ENCODE measurements at places on chromosomes 7 and 10.
A peak's percentile ranks its signal among the peaks of the same experiment; 100 is the strongest.

DNA sequence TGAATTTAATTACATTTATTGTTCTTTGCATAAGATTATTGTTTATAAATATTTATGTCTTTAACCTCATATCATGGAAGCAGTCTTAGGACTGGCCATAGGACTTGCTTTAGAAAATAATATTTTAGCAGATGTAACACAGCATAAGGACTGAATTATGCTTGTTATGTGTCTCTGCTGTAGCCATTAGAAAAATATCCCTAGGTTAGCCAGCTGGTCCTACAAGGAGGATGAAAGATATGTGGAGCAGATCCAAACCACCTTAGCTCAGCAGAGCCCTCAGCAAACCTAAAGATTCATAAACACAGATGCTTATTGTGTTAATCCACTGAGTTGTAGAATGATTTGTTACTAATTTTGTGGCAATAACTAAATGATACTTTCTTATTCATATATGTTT, 166.0 kb upstream of the COL1A2 start:
- no peak for DNase-seq

DNA sequence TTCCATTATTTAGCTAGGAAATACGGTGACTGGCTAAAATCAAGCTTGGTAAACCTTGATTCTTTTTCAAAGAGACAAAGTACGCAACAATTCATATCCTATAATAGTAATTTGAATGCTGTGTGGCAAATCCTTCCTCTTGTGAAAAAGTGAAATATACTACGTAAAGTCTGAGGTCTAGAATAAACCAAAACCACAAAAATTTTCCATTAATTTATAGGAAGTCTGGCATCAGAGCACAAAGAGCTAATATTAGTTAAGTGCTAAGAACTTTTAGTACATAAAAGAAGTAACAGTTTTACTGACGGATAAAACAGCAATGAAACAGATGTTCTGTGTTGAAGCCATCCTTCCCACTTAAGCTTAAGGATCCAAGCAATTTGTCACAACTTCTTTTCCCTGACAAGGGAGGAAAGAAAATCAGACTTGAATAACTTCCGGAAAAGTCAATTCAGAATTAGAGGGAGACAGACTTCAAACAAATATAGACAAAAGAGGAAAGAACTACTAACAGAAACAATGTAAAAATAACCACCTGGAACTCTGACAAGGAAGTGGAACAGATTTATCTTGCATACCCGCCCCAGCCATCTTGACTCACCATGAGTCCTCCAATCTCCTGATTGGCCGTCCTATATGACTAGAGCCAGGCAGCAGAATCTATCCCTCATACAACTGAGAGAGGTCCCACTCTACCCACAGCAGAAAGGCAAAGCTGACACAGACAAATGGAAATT, 34.6 kb downstream of the RHEB start:
- DNase-seq = no peak

DNA sequence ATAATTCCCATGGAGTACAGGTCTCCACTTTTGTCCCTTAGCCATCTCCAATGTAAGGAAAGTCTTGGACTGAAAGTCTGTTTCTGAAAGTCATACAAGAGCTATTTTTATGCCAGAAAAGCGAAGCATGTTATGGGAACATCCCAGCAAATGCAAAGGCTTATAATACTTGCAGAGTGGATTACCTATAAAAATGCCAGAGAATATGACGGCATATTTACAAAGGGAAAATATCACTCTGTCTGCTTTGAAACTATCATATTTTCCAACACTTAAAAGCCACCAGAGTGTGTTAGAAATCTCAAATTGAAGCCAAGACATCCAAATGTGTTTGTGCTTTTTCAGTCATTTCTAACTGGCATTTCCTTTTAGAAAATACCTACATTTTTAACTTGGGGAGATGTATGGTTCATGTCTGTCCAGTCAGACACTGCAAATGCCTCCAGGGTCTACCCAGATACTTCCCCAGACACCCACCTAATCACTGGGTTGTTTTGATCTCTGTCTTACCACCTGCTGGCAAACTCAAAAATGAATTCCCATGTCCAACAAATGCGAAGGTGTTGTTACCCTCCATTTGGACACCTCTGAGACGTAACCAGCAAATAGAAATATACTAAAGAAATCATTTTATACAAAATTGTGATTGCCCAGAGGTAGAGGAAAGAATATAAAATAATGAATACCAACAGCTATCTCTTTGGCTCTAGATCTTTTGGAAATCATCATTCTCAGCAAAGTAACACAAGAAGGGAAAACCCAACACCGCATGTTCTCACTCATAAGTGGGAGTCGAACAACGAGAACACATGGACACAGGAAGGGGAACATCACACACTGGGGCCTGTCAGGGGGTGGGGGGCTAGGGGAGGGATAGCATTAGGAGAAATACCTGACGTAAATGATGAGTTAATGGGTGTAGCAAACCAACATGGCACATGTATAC, 1.2 kb downstream of the ITIH2 start:
- DNase-seq = no peak

DNA sequence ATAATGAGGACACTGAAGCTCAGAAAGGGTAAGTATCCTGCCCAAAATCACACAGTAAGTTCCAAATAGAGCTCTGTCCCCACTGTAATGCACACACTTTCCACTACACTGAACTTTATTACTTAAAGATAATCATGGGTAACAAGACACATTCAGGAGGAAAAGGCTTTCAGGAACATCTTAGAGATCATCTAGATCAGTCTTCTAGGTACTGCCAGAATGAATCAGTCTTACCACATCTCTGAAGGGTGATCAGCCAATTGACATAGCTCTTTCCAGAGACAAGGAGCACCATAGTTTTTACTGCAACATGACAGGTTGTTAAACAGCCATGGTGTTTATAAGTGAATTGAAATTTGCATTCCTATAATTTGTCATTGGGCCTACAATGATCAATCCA, 5.4 kb upstream of the HERPUD2 start:
- no peak for DNase-seq

GRCh38 chr7:133696056-133696455, 431.1 kb upstream of the LRGUK start:
- no peak for DNase-seq

- DNase-seq = no peak
These were observed 568.0 kb downstream of the ZWINT start for GRCh38 chr10:55793024-55793423.

DNA sequence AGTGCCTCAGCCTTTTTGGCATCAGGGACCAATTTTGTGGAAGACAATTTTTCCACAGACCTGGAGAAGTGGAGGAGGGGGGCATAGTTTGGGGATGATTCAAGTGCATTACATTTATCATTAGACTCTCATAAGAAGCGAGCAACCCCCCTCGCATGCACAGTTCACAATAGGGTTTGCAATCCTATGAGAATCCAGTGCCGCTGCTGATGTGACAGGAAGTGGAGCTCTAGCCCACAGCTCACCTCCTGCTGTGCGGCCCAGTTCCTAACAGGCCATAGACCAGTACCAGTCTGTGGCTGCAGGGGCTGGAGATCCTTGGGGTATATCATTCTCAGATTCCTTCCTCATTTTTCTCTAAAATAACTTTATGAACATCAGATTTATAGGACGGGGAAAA, 50.8 kb downstream of the ATAD1 start:
- DNase-seq = no peak

DNA sequence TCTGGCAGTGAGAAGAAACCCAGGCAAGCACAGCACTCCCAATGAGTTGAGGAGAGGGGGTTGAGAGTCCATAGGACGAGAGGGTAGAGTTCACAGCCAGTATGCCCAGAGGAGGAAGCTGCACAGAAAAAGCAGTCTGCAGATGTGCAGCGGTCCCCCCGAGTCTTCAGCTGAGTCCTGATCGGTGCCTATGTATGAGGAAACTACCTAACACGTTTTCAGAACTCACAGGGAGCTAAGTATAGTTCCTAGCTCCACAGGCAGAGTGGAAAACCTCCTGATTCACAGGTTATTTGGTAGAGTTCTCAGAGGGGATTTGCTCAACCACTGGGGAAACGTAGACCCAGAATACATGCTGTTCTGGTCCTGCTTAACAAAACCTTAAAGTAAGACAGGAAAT, 271.3 kb upstream of the CNTNAP2 start:
- DNase-seq = no peak

DNA sequence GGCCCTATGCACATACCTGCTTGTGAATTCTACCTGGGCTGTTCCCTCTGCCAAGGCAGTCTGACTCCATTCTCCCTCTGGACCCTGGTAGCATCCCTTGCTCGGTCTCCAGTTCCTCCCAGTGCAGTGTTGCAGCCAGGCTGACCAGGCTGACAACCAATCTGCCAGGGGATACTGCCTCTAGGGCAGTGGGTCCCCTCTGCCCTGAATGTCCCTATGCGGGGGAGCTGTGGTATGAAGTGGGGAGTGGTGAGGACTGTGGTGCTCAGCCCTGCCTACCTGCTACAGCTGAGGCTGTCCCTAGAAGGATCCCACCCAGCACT, 48.0 kb upstream of the CAMK2B start:
- no peak for DNase-seq

GRCh38 chr7:82617156-82617555, 173.6 kb upstream of the CACNA2D1 start:
- DNase-seq = no peak

DNA sequence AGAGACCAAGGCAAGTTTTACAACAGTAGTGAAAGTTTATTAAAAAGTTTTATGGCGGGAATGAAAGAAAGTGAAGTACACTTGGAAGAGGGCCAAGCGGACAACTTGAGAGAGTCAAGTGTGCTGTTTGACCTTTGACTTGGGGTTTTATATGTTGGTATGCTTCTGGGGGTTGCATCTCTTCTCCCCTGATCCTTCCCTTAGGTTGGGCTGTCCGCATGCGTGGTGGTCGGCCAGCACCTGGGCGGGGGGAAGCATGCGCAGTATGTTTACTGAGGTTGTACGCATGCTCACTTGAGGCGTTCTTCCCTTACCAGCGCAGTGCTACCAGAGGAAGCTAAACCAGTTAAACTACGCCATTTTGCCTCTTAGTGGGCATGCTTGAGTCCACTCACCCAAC, 31.9 kb downstream of the NUP42 start:
- no peak for DNase-seq

DNA sequence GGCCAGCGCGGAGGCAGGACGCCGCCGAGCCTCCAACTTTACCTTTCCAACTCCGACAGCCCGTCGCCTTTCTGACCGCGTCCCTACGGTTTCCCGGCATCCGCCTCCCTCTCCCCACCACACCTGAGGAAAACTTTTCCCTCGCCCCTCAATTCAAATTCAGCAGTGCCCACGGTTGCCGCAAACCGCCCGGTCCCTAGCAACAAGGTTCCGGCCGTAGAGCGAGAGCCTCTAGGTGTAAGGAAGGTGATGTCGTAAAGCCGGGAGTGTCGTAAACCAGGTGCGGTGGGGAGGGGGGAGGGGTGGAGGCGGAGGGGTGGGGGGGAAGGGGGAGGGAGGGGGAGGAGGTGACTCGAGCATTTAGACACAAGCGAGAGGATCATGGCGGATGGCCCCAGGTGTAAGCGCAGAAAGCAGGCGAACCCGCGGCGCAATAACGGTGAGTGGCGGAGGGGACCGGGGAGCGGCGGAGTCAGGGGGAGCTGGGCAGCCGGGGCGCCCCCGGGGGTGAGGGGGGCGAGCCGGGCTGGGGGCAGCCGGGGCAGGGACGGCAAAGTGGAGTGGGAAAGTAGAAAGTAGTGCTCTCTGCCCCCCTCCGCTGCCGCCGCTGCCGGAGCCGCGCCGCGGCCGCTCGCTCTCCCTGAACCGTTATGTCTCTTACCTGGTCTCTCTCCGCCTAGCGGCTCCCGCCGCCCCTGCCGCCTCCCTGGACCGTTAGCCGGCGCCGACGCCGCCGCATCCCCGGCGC, at the start of gene ZEB1:
ZEB1 (plus strand) TSS at position 363 of the 748 bp plus-strand sequence; CDS start at position 382, 19 bp downstream.
- peak; percentile 95 for DNase-seq

- no peak for DNase-seq
These were observed 57.3 kb downstream of the CSGALNACT2 start for GRCh38 chr10:43195557-43195956.

DNA sequence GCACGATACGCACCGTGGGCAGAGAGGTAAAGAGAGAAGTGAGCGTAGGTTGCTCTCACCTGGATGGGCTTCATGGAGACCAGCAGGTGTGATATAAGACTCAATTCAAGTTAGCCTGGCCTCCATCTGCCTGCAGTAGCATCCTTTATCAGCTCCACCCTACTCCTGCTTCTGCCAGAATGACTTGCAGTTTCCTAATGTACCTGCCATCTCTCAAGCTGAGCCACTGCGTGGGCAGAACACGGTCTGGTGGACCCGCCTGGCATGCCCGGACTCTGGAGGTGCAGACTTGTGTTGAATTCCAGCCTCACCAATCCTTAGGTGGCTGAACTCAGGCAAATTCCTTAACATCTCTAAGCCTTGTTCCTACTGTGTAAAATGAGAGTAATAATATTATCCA, 64.3 kb downstream of the STEAP1B start:
- DNase-seq = no peak

DNA sequence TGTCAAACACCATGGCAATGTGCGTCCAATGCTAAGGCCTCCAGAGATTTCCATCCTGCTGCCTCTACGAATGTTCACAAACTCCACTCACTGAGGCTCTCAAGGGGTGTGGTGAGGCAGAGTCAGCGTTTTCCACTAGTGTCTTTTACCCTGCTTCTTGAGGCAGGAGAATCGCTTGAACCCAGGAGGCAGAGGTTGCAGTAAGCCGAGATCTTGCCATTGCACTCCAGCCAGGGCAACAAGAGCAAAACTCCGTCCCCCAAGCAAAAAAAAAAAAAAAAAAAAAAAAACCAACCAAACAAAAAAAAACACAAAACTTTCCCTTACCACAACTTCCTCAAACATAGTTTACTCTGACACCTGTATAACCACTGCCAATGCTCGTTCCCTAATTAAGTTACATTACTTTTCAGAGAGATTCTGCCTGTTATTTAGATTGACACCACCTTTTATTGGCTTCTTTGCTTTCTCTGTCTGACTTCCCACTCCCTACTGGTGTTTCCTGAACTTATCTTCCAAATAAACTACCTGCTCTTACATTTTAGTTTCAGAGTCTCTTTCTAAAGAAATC, 102.1 kb upstream of the ZNF746 start:
- peak; percentile 46 for DNase-seq

GRCh38 chr7:111229916-111230315, 139.0 kb downstream of the LRRN3 start:
- DNase-seq = no peak

GRCh38 chr7:104855861-104856260, 158.1 kb upstream of the KMT2E start:
- no peak for DNase-seq

DNA sequence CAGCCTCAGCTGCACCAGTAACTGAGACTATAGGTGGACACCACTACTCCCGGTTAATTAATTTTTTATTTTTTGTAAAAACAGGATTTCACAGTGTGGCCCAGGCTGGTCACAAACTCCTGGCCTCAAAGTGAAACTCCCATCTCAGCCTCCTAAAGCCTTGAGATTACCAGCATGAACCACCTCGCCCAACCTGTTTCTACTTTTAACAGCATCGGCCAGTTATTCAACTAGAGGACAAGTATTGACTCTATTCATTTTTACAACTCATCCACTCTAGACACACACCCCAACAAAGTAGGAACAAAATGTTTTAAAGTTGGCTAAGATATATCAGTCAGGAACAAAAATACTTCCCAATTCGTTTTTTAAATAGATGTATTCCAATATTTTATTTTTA, 334.8 kb downstream of the PARD3 start:
- DNase-seq = no peak

Measured in CD4-positive, alpha-beta T cell treated with Interleukin-17A for 1 hour (primary cell).